Activated naive CD4-positive, alpha-beta T cell treated with anti-CD3 and anti-CD28 coated beads for 36 hours (primary cell): ENCODE measurements at places on chromosomes 11 and 22. TPM values are rescaled to one million over a fixed set of nuclear protein-coding genes. Genes with fewer than 3 reads are reported as not detected.

DNA sequence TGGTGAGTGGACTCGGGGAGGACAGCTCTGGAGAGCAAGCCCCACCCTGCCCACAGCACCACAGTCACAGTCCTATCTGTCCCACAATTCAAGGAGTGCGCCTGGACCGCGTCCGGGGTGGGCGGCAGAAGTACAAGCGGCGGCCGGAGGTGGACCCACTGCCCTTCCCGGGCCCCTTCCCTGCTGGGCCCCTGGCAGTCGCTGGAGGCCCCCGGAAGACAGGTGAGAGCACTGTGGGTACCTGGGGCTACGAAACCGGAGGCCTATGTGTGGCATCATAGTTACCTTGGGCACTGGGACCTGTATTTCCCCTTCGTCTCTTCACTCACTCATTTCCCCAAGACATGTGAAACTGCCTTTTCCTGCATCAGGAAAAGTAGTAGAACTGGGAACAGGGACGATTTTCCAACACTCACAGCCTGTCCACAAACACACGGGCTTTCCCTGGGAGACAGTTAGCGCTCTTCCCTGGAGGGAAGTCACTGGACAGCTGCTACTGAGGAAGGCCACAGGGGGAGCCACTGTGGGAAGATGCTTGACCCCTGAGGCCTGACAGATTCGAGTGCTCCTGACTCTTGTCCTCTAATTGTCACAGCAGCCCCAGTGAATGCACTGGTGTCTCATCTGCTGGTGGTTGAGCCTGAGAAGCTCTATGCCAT, 3.1 kb downstream of the TRMT112 start:
- no peak for DNase-seq

DNA sequence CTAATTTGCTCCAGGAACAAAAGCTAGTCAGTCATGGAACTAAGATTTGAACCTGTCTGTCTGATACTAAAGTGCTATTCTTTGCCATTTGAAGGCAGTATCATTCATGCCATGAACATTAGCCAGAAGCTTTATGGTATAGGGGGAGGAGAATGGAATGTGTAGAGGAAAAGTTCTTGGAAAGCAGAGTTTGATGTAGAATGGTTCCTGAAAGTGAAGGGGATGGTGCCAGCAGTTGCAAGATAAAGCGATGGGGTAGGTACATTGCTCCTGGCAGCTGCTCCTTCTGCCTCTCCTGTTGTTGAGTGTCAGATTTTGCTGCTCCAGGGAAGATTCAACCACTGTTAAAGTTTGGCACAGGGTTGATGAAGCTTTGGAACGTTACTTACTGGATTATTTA, 53.4 kb downstream of the ARHGAP42 start:
- DNase-seq: no peak

DNA sequence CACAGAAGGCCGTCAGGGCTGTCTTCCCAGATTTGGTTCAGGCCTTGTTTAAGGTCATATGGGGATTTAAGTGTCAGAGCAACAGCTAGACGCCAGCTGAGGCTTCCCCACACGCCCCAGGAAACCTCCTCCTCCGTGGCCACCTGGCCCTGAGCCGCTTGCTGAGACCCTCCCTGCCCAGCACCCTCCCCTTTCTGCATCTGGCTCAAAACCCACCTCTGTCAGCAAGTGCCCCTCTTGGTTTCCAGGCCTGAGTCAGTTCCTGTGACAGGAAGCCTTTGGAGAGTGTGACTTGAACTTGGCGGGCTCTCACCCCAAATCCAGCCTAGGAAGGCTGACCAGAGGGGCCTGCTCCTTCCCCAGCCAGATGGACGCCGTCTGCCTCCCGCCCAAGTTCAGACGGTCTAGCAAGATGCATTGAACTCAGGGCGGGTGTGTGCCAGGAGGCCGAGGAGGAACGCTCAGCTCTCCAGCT, 561 bp downstream of the FXYD2 start:
- peak; percentile 31 for DNase-seq

GRCh38 chr11:122779047-122779629, 59.2 kb upstream of the CRTAM start:
- DNase-seq: no peak

- no peak for DNase-seq
Observed at GRCh38 chr11:104967534-104968354, 630 bp downstream of the CASP4 start.

DNA sequence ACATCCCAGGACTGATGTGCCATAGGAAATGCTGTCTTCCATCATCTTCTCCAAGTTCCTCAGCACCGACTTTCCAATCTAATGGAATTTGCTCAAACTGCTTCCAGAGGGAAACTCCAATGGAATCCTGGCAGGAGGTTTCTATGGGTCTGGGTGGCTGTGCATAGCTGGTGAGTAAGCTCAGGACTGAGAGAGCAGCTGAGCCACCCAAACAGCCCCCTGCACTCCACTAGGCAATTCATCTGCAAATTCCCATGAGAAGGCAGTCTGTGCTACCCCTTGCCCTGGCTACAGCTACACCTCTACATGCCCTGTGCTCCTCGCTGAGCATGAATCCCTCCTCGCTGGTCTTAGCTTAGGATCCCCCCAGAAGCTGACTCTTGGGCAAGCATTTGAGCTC, 127.9 kb upstream of the CSNK2A3 start:
- no peak for DNase-seq

DNA sequence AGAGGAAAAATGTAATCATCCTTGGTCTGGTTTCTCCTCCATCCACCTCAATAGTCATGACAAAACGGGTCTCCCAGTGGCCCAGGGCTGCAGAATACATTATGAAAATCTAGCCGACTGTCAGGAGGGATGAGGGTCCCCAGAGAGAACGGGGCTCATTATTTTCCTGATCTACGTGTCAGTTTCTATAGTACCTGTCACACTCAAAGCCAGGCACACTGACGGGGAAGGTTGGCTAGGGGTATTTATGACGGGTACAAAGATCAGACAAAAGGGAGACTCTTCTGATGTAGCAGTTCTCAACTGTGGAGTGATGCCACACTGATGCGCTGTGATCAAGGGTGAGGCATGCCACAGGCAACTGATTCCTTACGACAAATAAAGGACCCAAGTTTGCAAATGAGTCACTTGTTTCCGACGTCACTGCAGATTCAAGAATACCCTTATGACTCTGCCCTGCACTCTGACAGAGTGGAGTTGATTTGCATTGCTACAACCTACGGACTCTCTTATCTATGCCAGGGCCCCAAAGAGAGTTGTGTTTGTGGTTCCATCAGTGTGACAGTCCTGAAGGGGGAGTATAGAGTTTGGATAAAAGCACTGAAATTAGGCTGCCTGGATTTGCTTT, 188.2 kb upstream of the TBCEL start:
- peak; percentile 71 for DNase-seq

- DNase-seq: peak; percentile 46
Observed at GRCh38 chr11:36306888-36307287, 10.8 kb downstream of the PRR5L start.

DNA sequence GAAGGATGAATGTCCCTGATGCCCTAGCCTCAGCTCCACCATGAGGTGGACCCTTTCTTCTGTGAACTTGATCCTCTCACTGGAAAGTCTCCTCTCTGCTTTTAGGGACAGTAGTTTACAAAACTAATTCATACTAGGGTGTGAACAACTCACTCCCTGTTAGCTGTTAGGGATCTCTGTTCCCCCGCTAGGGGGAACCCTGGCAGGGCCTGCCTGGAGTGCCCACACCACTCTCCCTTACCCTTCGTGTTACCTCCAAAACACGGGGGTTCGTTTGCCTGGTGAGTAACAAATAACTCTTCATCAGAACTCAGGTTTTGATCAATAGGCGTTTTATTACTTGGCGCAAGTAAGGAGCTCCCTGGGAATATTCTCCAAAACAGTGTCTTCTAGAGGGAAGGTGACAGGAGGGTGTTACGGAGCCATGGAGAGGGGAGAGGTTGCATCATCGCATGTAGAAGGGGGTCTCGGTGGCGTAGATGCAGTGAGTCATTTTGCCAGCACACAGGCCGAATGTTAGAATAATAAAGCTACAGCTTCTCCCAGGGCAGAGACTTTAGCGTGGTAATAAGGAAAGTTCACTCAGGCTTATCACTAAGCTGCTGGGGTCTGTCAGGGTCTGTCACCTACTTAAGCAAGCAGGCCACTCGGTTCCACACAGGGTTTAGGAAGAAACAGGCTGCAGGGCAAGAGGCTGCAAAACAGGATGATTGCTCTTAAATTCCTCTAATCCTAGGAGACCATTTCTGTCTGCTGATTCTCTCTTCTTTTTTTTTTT, 45.8 kb downstream of the C11orf96 start:
- no peak for DNase-seq

DNA sequence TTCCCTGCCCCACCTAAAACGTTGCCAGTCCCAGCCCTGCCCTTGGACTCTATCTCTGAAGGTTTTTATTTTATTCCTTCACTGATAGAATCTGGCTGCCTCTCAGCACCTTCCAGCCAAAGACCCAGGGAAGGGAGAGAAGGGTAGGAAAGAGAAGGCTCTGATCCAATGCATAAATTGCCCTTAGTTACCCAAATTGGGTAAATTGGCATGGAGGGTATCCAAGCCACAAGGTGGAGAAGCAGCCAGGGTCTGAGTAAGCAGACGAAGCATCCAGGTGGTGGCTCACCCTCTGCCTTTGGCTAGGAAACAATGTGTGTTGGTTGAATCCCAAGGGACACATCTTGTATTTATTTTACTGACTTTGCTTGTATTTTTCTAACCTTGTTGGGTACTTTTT, 89.0 kb downstream of the FEZ1 start:
- no peak for DNase-seq

DNA sequence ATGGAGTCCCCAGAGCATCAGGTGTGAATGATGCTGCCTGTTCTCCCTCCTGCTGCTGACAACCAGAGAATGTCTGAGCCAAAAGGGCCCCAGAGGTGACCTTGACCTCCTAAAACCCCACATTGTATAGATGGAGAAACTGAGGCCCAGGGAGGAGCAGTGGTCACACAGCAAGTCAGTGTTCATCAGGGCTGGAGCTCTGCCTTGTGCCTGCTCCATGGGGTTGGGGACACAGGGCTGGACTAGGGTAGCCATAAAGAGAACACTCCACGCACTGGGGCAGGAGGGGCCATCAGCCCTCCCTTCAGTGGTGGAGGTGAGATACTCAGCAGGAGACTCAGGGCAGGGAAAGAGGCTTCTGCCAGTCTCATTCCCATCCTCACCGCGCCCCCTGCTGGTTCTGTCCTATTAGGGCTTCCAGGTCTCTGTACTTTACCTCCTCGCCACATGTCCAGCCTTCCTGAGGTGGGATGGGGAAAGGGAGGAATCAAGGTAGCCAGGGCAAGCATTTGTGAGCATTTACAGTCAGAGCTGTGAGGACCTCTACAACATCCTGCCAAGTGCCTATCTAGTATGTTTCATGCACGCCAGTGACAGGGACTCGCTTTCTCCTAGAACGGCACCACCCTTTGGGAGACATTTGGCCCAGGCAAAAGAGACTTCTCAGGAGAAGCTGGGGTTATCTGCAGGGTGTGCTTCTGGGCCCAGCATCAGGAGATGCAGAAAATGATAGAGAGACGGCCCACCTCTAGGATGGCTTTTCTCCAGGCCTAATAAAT, 43.2 kb downstream of the NEU3 start:
- DNase-seq: peak; percentile 79

DNA sequence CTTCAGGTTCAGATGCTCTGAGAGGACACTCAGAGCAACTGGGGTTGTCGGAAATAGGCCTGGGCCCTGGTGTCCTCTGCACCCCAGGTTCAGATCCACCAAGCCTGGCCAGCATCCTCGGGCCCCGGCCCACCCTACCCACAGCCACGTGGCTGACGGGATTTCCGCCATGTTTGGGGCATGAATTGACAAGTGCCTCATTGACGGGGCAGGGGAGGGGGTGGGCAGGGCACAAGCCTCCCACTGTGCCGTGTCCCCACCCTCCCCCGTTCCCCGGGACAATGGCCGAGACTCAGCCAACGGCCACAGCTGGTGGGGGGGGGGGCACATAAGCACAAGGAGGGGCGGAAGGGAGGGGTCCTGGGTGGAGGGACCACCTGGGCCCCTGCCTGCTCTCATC, 8.5 kb downstream of the MYRF start:
- DNase-seq: no peak

DNA sequence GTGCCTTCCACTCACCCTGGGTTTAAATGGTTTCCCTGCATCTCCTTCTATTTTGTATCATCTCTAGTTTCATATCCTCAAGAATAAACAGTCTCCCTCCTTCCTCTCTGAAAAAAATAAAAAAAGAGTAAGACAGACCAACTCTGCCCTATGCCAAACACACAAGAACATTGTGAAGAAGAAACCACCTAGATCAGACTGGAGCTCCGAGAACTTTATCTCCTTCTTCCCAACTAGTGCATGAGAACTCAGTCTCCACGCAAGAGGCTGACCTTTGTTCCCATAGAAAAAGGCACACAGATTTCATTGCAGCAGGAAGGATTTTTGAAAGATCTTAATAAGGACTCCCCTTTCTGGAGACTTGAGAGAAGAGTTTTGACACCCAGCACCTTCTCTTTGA, 8.7 kb upstream of the PEX26 start:
- DNase-seq: no peak

- no peak for DNase-seq
Observed at GRCh38 chr11:75487365-75487764, 38.4 kb downstream of the GDPD5 start.

DNA sequence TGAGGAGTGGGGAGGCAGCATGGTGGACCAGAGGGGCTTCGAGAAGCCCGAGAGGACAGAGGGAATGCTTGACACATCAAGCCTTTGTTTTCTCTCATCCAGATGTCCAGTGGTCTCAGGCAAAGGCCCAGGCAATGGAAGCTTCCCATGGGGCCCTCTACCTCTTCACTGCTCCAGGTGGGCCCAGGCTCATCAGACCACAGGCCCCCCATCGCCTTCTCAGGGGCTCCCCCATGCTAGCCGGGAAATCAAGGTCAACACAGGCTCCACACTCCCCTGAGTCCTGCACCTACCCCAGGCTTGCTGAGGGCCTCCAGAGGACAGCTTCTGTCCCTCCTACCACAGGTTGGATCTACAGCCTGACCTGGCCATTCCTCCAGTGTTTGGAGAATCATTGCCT, 157.5 kb downstream of the CHST1 start:
- no peak for DNase-seq

DNA sequence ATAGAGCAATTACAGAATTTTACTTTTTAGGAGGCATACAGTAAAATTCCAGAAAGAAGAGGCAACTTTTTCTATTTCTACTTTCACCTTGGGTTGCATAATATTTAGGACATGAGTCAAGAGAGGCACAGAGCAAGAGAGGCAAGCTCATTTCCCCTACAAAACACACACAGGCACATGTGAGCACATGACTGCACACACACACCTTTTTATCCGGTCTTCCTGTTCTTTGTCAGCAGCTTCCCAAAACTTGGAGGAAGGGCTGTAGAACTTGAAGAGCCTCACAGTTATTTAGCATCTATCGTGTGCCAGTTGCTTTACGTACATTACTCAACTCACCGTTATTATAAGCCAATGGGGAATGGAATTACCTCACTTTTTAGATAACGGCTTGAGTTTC, 37.8 kb upstream of the CCDC179 start:
- no peak for DNase-seq

The OR8H1 gene
- not detected for total RNA-seq

The OR51B4 gene
- not detected for total RNA-seq

The SORL1 gene
- total RNA-seq: 66.8 TPM

The GTPBP1 gene
- total RNA-seq: 98.9 TPM

The GLB1L2 gene
- total RNA-seq: 11.0 TPM

The B4GALNT4 gene
- total RNA-seq: 4.1 TPM
